Breast epithelium (tissue), 4 donors: ENCODE measurements at places on chromosomes 16 and 17. TPM values are rescaled to one million over a fixed set of nuclear protein-coding genes. Genes with fewer than 3 reads are reported as not detected.
A peak's percentile ranks its signal among the peaks of the same experiment; 100 is the strongest.

Gene KRTAP2-2
- not detected for total RNA-seq

GRCh38 chr17:6780886-6781285 is 4.9 kb downstream of the FBXO39 start:
- no peak for DNase-seq
- no peak overlapping the region for H3K4me3 ChIP-seq
- no peaks in the 10 kb centered on the region for H3K4me1 ChIP-seq

DNA sequence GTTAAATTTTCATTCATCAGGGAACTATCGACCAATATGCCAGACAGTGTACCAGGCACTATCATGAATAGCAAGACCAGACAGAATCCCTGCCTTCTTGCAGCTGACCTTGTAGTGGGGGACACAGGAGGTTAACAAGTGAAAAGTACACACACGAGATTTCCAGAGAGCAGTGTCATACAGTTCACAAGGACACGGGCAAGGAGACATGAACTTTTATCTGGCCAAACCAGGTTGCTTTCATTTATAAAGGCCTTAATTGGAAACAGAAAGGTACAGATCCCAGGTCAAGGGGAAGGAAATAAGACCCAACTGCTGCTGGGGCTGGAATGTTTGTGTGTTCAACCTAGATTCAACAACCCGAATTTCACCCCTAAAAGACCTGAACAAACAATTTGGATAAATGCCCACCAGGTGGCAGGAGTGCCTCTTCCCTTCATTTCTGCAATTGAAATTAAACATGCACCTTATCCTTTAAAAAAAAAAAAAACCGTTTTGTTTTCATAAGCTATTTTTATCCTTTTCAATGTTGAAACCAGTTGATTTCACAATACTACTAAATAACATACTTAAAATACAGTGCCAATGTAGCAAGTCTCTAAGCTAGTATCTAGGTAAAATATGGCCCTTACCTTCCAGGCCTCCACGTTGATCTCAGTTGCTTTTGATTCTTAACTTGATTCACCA is 65.9 kb downstream of the EMP2 start:
- no peaks in the 10 kb centered on the region for H3K36me3 ChIP-seq
- no peak overlapping the region for H3K4me3 ChIP-seq

Gene HSD11B2
- 10.2 TPM for total RNA-seq

Gene CCL13
- 1.0 TPM for total RNA-seq

GRCh38 chr17:42459801-42460281 is 1.2 kb downstream of the ATP6V0A1 start:
- H3K36me3 ChIP-seq = no peaks in the 10 kb centered on the region
- H3K27me3 ChIP-seq = no peaks in the 10 kb centered on the region
- H3K27ac ChIP-seq = peak overlapping the region; percentile 97
- no peak for DNase-seq

DNA sequence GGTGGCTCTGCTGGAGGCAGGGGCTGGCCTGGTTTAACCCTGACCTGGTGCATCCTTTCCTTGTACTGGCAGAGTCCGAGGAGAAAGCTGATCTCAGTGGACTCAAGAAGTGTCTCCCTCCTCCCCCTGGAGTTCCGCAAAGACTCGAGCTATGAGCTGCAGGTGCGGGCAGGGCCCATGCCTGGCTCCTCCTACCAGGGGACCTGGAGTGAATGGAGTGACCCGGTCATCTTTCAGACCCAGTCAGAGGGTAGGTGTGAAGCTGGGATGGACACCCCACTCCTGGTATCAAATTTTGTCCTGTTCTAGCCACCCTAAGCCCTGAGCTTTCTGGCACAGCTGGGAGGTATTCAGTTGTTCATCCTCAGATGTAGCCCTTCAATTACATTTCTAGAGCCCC is 42.5 kb downstream of the IL21R start:
- H3K27me3 ChIP-seq = no peaks in the 10 kb centered on the region
- H3K4me3 ChIP-seq = no peak overlapping the region
- DNase-seq = no peak
- H3K27ac ChIP-seq = no peak overlapping the region
- no peaks in the 10 kb centered on the region for H3K36me3 ChIP-seq

GRCh38 chr16:914440-914839 is 56.3 kb downstream of the LMF1 start:
- DNase-seq = no peak
- no peaks in the 10 kb centered on the region for H3K36me3 ChIP-seq
- no peak overlapping the region for H3K27ac ChIP-seq
- H3K4me3 ChIP-seq = no peak overlapping the region

DNA sequence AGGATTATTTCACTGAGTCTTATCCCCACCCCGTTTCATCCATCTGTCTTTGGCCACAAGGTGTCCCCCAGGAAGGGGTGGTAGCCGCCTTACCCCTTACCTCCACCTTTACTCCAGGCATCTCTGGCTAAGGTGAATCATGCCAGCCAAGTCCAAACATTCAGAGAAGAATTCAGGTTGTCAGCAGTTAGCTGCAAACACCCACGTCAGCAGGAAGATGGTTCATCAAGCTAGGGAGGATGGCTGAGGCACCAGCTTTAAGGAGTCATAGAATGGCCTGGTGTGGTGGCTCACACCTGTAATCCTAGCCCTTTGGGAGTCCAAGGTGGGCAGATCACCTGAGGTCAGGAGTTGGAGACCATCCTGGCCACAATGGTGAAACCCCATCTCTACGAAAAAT is 61.0 kb downstream of the RBFOX1 start:
- no peaks in the 10 kb centered on the region for H3K27me3 ChIP-seq
- H3K4me3 ChIP-seq = no peak overlapping the region
- no peaks in the 10 kb centered on the region for H3K36me3 ChIP-seq
- no peak overlapping the region for H3K27ac ChIP-seq
- H3K4me1 ChIP-seq = no peaks in the 10 kb centered on the region
- DNase-seq = no peak

- H3K36me3 ChIP-seq = no peaks in the 10 kb centered on the region
- H3K27ac ChIP-seq = no peak overlapping the region
- no peak overlapping the region for H3K4me3 ChIP-seq
- H3K27me3 ChIP-seq = no peaks in the 10 kb centered on the region
- DNase-seq = no peak
Measured at GRCh38 chr17:8574687-8575086, 55.8 kb downstream of the MYH10 start.

Gene BAIAP2
- 37.6 TPM for total RNA-seq

DNA sequence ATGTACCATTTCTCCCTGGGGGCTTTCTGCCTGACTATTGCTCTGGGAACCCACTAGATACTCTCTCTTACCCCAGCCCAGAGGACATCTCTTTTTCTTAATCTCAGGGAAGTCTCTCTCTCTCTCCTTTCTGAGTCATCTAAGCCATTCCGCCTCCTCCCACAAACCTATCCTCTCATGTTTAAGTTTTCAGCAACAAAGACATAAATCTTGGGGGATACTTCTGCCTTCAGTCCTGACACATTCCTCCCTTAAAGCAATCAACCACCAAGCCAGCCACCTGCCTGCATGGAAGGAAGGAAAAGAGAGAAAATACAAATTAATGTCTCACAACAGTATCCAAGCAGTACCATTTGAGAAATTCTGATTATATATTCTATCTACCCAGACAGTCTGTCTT is 128.8 kb downstream of the HS3ST2 start:
- no peak overlapping the region for H3K27ac ChIP-seq
- H3K36me3 ChIP-seq = no peaks in the 10 kb centered on the region
- no peaks in the 10 kb centered on the region for H3K27me3 ChIP-seq
- H3K4me3 ChIP-seq = no peak overlapping the region
- DNase-seq = no peak

- H3K27me3 ChIP-seq = no peaks in the 10 kb centered on the region
- no peak overlapping the region for H3K27ac ChIP-seq
- no peaks in the 10 kb centered on the region for H3K36me3 ChIP-seq
- H3K4me1 ChIP-seq = no peaks in the 10 kb centered on the region
- H3K4me3 ChIP-seq = no peak overlapping the region
- no peak for DNase-seq
Measured at GRCh38 chr16:73054125-73054484, 6.2 kb upstream of the ZFHX3 start.

GRCh38 chr17:58756246-58757161 is 850 bp downstream of the PPM1E start:
- peak overlapping the region; percentile 72 for H3K4me3 ChIP-seq
- no peaks in the 10 kb centered on the region for H3K4me1 ChIP-seq
- no peaks in the 10 kb centered on the region for H3K27me3 ChIP-seq
- H3K36me3 ChIP-seq = no peaks in the 10 kb centered on the region
- DNase-seq = no peak
- no peak overlapping the region for H3K27ac ChIP-seq

DNA sequence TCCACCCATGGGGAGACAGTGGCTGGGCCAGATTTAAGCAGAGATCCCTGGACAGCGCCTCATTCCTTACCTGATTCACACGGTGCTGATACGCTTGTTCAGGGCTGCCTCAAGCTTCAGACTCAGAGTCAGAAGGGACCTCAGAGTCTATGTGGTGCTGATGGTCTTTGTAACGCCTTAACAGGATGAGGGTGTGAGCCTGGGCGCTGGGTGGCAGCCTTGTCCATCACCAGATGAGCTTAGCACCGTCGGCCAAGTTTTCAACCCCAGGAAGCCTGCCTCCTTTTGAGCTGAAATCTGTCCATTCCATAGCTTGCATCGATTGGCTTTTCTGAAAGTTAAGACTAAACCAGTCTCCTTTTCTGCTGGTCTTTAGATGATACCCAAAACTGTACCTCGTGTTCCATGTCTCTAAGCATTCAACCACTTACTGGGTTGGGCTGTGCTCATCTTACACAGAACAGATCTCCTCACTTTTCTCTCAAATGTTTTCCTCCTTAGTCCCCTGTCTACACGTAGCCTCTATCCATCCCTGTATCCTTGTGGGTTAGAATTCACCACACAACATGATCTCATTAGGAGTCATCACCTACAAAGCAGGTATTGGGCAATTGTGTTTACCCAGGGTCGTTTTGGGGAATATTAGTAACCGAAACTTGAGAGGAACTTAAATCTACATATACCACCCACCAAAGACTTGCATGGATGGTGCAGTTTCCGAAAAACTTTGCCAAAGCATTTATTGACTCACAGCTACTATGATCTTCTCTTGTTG is 573.4 kb downstream of the CDH13 start:
- no peaks in the 10 kb centered on the region for H3K27me3 ChIP-seq
- no peak overlapping the region for H3K27ac ChIP-seq
- no peak for DNase-seq
- H3K36me3 ChIP-seq = no peaks in the 10 kb centered on the region

Gene POLR3K
- 6.6 TPM for total RNA-seq

- no peak overlapping the region for H3K27ac ChIP-seq
- H3K4me1 ChIP-seq = no peaks in the 10 kb centered on the region
Measured at GRCh38 chr17:15967706-15968399, 22.9 kb downstream of the ADORA2B start.

GRCh38 chr17:57914273-57915142 is 40.7 kb downstream of the CUEDC1 start:
- H3K4me3 ChIP-seq = no peak overlapping the region
- no peaks in the 10 kb centered on the region for H3K27me3 ChIP-seq
- peak overlapping the region; percentile 34 for H3K27ac ChIP-seq
- H3K36me3 ChIP-seq = no peaks in the 10 kb centered on the region

DNA sequence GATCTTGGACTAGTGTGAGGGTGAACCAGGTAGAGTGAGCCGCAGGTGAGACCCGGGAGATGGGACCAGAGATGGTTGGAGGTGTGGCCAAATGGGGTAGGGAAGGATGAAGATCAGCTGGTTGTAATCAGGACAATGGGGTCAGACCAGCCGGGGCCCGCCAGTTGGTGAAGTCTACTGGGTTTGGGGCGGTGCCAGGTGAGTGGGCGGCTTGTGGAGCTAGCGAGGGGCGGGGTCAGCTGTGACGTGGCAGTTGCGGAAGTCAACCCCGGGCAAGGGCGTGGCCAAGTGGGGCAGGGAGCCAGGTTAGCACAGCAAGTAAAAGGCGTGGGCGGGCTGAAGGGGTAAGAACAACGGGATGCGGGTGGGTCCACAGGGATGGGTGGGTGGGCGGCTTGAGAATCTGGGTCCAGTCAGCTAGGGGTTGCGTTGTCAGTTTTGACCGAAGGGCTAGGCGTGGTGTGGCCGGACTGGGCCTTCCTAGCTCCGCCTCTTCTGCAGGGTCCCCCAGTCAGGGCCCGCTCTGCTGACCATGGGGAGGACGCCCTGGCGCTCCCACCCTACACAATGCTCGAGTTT is 25.5 kb upstream of the ALKBH5 start:
- H3K27me3 ChIP-seq = no peaks in the 10 kb centered on the region
- H3K4me1 ChIP-seq = peaks cover 5% of the 10 kb centered on the region
- peak; percentile 89 for DNase-seq
- H3K4me3 ChIP-seq = peak overlapping the region; percentile 82

- no peaks in the 10 kb centered on the region for H3K4me1 ChIP-seq
- no peaks in the 10 kb centered on the region for H3K27me3 ChIP-seq
- H3K4me3 ChIP-seq = no peak overlapping the region
- no peak overlapping the region for H3K27ac ChIP-seq
- H3K36me3 ChIP-seq = no peaks in the 10 kb centered on the region
- DNase-seq = no peak
Measured at GRCh38 chr17:8439681-8440080, 4.0 kb downstream of the NDEL1 start.

- no peak overlapping the region for H3K27ac ChIP-seq
- no peaks in the 10 kb centered on the region for H3K4me1 ChIP-seq
- no peak for DNase-seq
Measured at GRCh38 chr16:82716361-82716855, 89.6 kb downstream of the CDH13 start.

- no peak overlapping the region for H3K27ac ChIP-seq
- H3K27me3 ChIP-seq = no peaks in the 10 kb centered on the region
- H3K4me3 ChIP-seq = no peak overlapping the region
- H3K4me1 ChIP-seq = no peaks in the 10 kb centered on the region
Measured at GRCh38 chr17:49872754-49873377, 25.0 kb upstream of the TAC4 start.

- H3K4me3 ChIP-seq = no peak overlapping the region
- no peaks in the 10 kb centered on the region for H3K27me3 ChIP-seq
- DNase-seq = no peak
- no peaks in the 10 kb centered on the region for H3K36me3 ChIP-seq
- H3K4me1 ChIP-seq = no peaks in the 10 kb centered on the region
Measured at GRCh38 chr17:67649891-67650290, 67.8 kb upstream of the NOL11 start.

DNA sequence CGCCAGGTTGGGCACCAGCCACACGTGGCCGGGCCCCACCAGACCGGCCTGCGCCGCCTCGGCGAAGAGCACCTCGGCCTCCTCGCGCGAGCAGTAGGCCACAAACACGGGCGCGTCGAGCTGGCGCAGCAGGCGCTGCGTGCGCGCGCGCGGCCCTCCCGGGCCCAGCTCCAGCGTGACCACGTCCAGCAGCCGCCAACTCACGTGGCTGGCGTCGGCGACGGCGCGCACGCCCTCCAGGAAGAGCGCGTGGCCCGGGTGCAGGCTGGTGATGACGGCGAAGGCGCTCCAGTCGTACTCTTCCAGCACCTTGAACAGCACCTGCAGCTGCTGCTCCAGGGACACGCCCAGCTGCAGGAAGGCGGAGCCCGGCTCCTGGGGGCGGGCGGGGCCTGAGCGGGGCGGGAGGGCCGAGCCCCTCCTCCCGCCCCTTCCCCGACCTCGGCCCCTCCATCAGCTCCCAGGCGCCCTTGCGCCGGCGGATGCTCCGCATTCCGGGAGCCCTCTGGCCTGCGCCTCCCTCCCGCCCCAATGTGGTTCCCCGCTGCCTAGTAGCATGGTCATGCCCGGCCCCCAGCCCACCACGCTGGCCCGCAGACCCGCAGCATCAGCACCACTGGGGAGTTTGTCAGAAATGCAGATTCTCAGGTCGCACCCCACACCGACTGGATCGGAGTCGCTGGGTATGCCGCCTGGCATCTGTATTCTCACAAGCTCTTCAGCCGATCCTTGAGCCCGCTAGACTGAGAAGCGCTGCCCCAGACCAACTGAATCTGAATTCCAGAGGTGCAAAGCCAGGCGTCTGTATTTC is 7.2 kb downstream of the GRIN2C start:
- H3K4me1 ChIP-seq = no peaks in the 10 kb centered on the region
- no peak overlapping the region for H3K4me3 ChIP-seq
- peaks cover 58% of the 10 kb centered on the region for H3K27me3 ChIP-seq
- no peaks in the 10 kb centered on the region for H3K36me3 ChIP-seq
